ENCODE measurements at places on chromosomes 1 and 21.
A peak's percentile ranks its signal among the peaks of the same experiment; 100 is the strongest.

- no peak for DNase-seq
Observed at GRCh38 chr1:160397651-160398050, 2.7 kb upstream of the VANGL2 start.

DNA sequence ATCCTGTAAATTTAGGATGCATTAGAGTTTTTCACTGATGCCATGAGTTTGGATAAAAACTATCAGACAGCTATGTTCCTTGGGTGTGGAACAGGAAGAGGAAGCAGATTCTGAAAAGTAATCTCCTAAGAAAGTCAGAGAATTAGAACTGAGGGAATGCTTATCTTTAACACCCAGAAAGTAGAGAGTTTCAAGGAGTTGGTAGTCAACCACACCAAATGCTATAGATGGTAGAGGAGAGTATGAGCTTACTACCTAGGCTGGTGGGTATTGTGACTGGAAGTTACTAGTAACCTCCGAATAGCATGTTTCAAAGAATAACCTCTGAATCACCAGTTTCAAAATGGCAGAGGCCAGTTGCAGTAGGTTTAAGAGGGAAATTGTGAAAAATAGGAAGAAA lies 288.0 kb downstream of the HMCN1 start:
- DNase-seq = no peak

DNA sequence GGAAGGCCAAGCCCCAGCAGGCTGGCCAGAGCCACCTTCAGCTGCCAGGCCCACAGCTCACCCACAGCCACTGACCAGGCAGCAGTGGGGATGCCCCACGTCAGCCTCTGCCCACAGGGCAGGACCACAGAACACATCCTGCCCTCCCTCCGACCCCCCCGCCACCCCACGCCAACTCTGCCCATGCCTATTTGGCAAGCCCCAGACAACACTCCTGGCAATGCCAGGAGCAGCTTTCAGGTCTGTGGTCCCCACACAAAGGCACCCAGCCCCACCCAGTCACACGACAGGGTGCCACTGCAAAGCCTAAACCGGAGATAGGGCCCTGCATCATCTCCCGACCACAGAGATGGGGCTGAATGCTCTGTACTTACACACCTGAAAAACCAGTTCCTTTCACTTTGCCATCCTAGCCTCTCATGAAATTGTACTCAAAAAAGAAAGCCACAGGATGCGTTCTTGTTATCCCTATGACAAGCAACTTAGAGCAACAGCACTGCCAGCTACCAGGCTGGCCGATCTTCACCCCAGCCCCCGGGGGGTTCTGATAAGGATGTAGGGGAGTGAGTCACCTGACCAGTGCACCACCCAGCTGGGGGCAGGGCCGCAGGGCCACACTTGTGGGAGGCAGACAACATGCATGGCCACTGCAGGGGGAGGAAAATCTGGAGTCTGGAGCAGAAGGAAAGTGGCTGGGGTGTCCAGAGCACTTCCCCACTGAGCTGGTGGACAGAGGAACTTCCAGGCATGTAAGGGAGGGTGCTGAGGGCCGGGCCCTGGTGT lies 36.2 kb downstream of the UBE2G2 start:
- peak; percentile 59 for DNase-seq

GRCh38 chr1:113389359-113389952 lies 859 bp upstream of the MAGI3 start:
- no peak for DNase-seq

DNA sequence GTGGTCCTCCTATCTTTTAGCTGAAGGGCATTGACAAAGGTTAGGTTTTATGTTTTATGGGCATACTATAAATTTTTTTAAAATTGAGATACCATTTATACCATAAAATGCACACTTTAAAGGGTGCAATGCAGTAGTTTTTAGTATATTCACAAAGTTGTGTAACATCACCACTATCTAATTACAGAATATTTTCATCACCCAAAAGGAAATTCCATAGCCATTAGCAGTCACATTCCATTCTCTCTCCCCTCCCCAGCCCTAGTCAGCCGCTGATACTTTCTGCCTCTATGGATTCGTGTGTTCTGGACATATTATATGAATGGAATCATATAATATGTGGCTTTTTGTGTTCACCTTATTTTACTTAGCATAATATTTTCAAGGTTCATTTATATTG lies 135.8 kb upstream of the B3GALT2 start:
- DNase-seq = no peak

DNA sequence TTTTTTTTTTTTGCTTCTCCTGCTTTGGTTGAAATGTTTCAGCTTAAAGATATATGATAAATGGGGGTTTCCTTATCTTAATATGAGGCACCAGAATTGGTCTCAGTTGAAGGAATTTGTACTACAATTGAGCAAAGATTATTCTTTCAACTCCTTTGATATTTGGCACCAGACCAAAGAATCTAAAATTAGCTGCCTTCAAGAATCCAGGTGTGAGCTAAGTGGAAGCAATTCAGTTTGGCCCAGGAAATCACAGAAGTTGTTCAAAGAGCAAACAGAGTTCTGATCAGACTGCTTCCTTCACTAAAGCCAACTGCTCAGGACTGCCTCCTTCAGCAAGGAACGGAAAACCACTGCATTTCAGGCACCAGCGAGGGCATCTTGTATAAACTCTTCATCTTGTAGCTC lies 68.3 kb upstream of the BCAR3 start:
- no peak for DNase-seq

DNA sequence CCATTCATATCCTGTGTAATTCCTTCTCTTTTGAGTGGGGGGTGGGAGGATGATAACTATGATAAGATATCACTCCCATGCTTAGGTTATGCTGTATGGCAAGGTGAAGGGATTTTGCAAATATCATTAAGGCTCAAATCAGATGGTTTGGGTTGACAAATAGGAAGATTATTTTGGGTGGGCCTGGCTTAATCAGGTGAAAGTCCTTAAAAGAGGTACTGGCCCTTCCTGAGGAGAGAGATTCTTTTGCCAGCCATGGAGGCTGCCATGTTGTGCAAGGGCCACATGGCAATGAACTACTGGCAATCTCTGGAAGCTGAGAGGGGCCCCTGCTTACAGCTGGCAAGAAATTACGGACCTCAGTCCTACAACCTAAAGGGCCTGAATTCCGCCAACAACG lies 174.6 kb upstream of the FOXD3 start:
- DNase-seq = no peak

- no peak for DNase-seq
Observed at GRCh38 chr21:32044205-32045180, 171.7 kb downstream of the HUNK start.

DNA sequence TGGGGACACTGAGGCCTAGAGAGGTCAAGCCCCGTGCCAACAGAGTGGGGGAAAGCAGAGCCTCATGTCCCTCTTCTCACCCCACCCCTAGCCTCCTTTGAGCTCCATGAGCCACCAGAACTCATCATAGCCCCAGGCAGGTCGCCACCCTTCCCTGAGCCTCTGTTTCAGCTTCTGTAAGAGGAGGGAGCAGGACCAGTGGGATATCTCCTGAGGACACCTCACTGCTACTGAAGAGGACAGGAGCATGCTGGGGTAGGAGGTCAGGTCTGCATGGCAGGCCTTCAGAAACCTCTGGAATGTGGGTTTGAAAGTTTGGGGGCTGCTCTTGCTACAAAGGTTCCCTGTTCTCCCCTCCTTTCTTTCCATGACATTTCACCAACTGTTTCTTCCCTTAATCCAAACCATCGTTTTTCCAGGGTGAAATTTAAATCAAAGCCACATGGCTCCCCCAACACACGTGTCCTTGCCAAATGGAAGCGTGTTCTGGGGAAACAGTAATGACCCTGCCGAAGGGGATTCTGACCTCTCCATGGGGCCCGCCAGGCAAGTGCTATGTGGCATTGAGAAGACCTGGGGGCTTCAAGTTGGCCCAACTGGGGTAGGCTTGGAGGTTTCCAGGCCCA lies 88.1 kb upstream of the RUNX3 start:
- no peak for DNase-seq

GRCh38 chr1:228810878-228811711 lies 75.8 kb downstream of the RHOU start:
- DNase-seq = peak; percentile 13

- no peak for DNase-seq
Observed at GRCh38 chr1:86757272-86757984, 53.1 kb downstream of the SH3GLB1 start.

- DNase-seq = no peak
Observed at GRCh38 chr1:116436611-116436970, 63.5 kb downstream of the ATP1A1 start.

DNA sequence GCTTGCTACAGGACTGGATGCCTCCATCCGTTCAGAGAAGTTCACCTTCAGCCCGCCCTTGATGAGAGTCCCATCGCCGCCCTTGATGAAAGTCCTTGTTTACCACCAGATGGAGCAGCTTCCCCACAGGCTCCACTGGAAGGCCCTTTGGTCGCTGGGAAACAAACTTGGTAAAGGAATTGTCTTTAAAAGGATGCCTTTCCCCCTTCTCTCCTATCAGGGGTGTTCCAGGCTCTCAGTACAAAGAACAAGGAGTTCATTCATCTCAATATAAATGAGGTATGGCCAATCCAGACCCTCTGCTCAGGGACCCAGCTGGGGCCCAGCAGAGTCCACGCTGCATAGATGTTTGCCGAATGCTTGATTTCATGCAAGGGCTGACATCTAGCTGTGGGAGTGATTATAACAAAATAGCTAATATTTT lies 50.8 kb downstream of the CAPN9 start:
- DNase-seq = no peak

GRCh38 chr1:224500796-224501195 lies 66.2 kb upstream of the WDR26 start:
- DNase-seq = no peak

- no peak for DNase-seq
Observed at GRCh38 chr21:44616591-44616926, 4.7 kb downstream of the KRTAP10-8 start.

DNA sequence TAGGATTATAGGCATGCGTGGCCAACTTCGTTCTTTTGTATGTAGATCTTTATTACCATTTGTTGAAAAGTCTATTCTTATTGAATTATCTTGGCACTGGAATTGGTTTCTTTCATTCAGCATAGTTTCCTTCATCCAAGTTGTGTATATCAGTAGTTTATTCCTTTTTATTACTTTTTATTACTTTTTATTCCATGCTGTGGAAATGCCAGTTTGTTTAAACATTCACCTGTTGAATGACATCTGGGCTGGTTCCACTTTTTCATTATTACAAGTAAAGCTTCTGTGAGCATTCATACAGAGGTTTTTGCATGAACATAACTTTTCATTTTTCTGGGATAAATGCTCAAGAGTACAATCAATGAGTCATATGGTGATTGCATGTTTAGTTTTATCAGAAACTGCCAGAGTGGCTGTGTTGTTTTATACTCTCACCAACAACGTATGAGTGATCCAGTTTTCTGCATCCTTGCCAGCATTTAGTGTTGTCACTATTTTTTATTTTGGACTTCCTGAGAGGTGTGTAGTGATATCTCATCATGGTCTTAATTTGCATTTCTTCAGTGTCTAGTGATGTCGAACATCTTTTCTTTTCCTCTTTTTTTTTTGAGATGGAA lies 28.6 kb downstream of the PTPRU start:
- DNase-seq = no peak

DNA sequence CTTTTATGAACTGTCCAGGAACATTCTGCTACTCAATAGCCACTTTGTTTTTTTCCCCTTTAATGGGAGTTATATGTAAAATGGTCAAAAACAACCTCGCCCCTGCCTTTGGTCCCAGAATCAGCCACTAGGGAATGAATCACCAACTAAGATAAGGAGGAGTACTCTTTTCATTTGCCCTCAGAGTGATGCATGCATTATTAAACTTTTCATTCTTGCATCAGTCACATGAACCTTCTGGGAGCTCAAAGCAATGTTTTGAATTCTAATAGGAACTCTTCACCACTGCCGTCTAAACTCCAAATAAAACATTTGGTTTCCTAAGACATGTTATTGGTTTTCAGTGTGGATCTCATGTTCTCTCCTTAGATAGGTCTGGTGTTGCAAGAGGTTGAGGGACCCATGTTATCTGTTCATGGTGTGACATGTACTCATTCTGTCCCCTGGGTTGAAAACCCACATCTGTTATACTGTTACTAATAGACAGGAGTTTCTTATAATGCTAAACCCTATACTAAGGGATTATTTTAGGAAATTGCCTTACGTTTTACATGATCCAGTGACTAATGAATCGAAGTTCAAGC lies 17.8 kb upstream of the HSD17B7 start:
- no peak for DNase-seq

DNA sequence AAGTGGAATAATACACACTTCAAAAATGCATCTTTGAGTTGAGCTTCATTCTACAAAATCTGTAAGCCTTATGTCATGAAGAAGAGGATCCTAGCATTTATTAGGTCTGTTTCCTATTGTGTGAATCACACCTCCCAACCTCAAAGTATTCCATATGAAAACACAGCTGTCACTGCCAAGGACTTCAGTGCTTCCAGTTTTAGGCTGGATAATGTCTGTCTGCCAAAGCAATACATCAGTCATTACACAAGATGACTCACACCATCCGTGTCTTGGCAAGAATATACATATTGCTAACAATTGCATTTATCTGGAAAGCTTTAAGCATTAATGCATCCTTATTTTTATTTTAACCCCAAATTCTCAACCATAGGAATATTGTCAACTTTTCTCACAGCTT lies 125.7 kb upstream of the TMPRSS15 start:
- no peak for DNase-seq

DNA sequence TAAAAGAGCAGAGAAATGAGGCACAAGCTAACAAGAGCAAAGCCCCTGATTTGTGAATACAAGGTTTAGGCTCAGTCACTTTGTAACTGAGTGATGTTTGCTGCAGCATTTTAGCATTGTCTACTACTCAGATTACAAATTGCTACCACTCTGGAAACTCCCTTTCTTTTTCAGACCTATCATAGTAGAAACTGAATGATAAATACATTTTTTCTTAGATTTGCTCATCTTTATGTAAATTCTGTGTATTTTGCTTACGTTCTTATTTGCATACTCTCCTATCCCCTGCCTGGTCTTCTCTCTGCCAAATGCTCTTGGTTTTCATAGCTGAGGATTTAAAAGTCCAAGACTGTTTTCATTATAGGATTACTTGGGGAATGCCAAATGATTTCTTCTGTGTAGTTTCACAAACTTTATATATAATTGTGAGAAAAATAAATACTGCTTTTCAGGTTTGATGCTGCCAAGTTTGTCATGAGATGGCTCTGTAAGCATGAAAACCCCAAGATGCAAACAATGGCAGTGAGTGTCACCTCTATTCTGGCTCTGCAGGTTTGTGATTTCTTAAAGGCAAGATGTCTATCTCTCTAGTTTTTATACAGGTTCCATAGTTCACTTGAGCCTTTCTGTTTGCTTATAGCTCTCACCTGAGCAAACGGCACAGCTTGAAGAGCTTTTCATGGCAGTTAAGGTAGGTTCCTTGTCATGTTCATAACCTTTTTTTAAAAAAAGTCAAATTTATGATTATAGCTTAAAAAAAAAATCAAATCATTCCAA lies 24.7 kb downstream of the ZYG11A start:
- DNase-seq = no peak

DNA sequence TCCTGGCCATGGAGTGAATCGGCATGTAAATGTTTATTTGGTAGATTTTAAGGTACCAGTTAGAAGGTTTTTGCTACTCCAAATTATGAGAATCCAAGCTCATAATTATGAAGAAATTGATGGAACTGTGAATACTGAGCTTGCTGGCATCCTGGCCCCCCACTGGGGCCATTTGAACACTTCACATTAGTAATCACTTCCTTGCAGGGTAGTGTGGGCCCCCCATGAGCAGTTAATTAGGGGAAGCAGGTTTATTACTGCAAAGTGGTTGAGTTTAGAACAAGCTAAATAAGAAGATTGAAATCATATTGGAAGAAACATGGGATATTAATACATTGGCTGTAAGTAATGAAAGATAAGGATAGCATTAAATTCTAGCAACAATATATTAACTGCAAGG lies 86.7 kb downstream of the S1PR1 start:
- no peak for DNase-seq
